ENCODE measurements at places on chromosomes 5 and 9.

DNA sequence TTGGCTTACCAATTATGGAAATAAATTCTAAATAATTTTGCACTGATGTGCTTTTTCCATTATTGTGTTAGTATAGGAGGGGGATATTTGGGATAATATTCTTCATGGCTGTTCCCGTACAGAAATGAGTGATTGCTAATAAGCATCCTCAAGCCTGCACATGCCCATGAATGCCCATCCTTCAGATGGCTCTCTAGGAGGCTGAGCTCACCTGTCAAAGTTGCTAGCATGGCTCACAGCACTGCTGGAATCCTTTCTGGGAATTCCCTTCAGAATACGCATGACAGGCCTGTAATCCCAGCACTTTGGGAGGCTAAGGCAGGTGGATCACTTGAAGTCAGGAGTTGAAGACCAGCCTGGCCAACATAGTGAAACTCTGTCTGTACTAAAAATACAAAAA, 124.1 kb downstream of the NXNL2 start:
- no peak for DNase-seq

- DNase-seq, result no peak
Observed at GRCh38 chr9:125626187-125626586, 80.8 kb downstream of the MAPKAP1 start.

- DNase-seq, result no peak
Observed at GRCh38 chr5:138517437-138517836, 25.6 kb downstream of the ETF1 start.

DNA sequence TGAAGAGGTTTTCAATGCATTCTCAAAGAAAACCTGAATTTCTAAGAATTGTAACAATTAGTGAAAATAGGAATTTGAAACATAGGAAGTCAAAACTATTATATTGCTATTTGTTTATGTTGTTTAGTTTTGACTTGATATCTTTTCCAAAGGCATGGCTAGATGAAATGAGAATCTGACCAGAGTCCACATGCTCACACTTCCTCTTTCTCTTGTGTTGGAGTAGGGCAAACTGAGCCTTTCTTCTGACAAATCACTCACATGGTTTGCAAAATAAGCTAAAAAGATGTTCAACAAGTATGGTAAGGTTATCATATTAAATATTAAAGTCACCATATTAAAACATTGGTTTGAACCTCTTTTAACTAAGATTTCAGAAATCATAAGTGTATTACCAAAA, 512.6 kb downstream of the ISL1 start:
- no peak for DNase-seq

DNA sequence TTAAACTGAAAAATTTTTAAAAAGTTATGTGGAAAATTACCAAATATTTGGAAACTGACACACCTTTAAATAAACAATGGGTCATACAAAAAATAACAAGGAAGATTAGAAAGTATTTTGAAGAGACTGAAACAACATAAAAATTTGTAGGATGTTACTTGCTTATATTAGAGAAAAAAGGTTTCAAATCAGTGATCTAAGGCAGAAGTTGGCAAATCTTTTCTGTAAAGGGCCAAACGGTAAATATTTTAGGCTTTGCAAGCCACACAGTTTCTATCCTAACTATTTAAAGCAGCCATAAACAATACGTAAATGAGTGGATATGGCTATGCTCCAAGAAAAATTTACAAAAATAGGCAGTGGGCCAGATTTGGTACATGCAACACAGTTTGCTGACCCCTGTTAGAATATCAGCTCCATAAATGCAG, 81.3 kb downstream of the OXCT1 start:
- no peak for DNase-seq

DNA sequence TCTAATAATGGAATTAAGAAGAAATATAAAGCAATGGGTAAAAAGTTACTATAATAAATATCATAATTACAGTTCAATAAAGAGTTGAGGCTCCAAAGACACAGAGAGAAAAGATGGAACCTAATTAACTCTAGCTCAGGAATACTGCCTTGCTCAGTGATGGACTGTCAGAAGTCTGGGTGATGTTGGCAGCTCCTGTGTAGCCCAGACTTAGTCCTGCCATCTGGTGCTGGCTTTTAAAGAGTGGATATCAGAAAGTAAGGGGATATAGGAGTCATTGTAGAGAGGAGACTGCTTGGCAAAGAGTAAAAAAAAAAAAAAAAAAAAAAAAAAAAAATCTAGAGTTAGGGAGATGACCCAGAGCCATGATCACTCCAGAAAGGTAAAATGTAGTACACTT, 551.9 kb upstream of the DMAC1 start:
- DNase-seq, result no peak

- DNase-seq, result no peak
Observed at GRCh38 chr5:83400701-83401100, 70.8 kb upstream of the VCAN start.

- DNase-seq, result no peak
Observed at GRCh38 chr9:100100146-100100667, 1.2 kb downstream of the INVS start.

DNA sequence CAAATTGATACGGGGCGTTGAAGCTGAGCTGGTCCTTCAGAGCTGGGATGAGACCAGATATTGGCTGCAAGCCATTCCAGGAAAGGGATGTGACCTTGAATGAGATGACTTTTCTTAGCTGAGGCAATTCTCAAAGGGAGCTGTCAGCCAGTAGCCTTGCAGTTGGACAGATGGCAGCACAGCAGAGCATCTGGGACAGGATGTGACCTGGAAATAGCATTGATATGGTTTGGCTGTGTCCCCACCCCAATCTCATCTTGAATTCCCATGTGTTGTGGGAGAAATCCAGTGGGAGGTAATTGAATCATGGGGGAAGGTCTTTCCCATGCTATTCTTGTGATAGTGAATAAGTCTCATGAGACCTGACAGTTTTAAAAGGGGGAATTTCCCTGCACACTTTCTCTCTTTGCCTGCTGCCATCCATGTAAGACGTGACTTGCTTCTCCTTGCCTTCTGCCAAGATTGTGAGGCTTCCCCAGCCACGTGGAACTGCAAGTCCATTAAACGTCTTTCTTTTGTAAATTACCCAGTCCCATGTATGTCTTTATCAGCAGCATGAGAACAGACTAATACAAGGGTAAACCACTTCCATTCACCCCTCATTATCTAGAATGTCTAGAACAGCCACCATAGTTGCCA, 19.8 kb upstream of the MTX3 start:
- no peak for DNase-seq

GRCh38 chr5:22488427-22488826, 364.7 kb downstream of the CDH12 start:
- no peak for DNase-seq

Data from caudate nucleus (tissue), 63 donors.